ENCODE measurements at places on chromosomes 1 and 21.

DNA sequence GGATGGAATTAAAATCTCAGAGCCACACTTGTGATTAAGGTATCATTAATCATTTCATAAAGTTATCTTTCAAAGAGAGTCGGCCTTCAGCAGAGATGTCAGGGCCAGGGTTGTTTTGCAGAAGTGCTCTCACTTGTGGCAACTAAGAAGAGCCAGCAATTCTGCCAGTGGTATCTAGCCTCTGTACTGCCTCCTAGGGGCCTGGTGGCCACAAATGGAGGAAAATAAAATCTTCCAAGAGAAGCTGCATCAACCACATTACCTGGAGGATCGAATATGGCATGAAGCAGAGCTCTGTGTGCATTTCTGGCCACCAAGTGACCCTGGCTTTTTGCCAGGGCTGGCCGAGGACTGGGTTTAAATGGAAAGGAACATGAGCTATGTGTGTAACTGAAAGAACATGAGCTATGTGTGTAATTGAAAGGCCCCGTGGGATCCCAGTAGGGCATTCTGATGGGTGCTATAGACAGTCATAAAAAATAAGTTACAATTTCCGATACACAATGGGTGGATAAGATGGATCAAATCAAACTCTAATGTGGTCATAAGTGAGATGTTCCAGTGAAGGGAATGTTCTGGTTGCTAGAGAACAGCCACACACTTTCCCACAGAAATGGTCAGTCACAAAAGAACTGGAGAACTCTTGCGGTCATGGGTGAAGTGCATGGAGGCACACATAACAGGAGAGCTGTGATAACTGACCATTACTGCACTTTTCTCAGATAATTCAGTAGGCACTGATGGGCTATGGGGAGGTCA lies 335.8 kb downstream of the CAMTA1 start:
- DNase-seq, result no peak

GRCh38 chr1:211517006-211517405 lies 25.0 kb upstream of the RD3 start:
- DNase-seq, result no peak

DNA sequence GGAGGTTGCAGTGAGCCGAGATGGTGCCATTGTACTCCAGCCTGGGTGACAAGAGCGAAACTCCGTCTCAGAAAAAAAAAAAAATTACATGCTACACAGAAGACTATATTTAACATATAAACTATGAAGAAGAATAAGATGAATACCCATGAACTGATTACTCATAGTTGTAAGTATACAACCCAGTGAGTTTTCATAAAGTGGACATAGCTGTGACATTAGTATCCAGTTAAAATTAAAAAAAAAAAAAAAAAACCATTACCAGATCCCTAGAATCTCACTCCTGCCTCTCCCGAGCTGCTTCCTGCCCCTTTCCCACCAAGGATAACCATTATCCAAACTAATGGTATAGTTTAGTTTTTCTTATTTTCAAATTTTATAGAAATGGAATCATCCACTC lies 37.4 kb downstream of the UBE4B start:
- no peak for DNase-seq

GRCh38 chr1:156108664-156109241 lies 5.8 kb upstream of the LMNA start:
- DNase-seq, result no peak

GRCh38 chr1:208154679-208155642 lies 89.2 kb downstream of the PLXNA2 start:
- DNase-seq, result no peak

GRCh38 chr1:184684285-184685074 lies 70.2 kb downstream of the EDEM3 start:
- no peak for DNase-seq

GRCh38 chr1:169003864-169004516 lies 102.5 kb upstream of the ATP1B1 start:
- no peak for DNase-seq

- DNase-seq, result no peak
Observed at GRCh38 chr21:29209696-29210095, 79.3 kb downstream of the MAP3K7CL start.

DNA sequence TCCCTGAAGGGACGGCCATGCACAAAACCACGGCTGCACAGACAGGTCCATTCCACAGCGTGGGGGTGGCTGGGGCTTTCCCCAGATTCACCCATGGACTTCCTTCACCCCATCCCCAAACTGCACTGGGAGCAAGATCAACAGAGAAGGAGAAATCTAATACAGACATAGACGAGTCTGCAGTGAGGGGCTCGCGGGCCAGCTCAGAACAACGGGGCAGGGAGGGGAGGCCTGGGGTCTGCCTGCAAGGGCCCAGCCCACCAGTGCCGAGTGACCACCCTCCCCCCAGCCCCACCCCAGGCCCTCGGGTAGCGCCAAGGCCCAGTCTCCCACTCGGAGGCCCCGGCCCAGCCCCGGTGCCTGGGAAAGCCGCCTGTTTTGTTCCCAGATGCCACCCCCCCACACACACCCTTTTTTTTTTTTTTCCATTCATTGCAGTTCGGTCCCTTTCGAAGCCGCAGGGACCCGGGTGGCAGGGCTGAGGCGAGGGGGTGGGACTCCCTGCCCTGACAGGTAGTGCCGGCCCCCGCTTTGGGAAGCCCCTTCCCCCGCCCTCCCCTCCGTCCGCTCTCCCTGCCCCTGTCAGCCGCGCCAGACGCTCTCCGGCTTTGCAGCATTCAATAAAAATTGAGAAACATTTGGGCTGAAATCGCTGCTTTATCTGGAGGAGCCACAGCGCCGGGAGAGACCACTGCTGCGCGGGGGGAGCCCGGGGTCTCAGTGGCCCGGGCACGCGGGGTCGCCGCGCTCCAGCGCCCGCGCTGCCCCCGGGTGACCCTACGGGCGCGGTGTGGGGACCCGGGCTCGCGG lies 543 bp upstream of the EPHB2 start:
- no peak for DNase-seq

DNA sequence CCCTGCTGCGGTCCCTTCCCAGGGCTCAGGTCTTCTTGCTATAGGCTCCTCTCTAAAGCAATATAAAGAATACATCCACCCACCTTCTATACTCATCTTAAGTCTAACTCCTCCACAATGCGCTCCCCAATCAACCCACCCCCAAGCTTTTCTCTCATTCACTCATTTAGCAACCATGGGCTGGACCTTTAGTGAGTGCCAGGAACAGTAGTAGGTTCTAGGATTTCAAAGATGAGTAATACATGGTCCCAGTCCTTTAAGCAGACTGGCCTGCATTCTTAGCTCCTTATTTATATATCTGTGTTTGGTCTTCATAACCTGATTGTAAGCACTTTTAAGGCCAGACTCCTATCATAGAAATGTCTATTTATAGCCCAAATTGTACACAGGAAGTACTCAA lies 5.9 kb downstream of the CAMK1G start:
- no peak for DNase-seq

DNA sequence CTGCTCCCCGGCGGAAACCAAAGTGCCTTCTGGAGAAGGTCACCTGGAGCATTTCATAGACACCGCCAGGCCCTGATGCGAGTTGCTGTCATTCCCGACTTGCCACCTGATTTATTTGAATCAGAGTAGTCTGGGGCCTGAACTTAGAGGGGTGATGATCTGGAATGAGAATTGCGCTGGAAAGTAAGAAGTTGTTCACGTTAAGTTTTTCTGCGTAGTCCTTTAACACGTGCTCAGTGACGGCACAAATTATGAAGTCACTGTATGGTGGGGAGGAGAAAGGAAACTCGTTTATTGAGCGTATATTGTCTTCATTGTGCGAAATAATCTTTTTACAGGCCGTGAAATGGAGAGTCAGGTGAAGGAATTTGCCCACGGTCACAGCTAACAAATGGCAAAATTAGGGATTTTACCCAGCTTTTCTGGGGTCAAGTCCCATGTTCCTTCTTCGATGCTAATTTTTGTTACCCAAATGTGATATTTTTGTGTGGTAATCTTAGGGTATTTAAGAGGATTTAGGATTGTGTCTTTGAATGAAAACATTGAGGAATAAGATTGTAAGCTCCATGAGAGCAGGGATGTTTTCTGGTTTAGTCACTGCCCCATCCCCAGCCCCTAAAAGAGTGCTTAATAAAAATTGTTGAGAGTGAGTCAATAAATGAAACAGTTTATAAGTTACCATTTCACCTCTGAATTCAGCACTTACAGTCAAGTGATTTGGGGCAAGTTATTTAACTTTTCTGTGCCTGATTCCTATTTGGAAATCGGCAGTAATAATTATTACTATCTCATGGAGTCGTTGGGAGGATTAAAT lies 46.4 kb upstream of the NBL1 start:
- no peak for DNase-seq

DNA sequence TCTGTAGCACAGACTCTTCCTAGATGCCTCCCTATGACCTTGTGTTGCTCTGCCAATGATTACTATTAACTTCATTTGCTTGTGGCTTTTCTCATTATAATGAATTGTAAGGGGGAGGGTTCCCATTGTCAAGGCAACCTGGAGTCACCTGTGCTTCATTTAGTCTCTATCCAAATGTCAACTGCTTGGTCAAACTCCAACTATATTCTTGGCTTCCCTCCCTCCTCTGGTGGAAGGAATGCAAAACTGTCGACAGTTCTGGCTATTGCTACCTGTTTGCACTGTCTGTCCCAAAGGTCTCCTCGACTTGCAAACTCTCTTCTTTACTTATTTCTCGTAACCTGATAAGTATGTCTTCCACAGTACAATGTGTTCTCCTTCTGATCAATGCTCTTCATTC lies 100.3 kb downstream of the CACNA1E start:
- DNase-seq, result peak; percentile 63

DNA sequence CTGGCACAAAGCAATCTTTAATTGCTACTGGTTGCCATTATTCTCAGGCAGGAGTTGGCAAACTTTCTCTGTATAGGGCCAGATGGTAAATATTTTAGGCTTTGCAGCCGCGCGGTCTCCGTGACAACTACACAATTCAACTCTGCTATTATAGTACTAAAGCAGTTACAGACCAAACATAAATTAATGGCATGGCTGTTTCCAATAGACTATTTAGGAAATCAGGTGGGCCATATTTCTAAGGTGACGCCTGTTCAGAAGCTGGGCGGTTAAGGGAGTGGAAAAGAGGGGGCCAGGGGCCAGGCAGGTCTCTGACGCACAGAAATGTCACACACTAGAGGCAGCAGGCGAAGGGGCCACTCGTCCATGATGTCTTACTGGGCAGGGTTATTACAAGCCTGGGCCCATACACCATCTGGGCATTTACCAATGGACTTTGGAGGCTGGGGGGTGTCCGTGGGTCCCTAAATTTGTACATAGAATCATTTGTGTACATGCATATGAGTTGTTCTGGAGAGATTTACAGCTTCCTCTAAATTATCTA lies 80.1 kb downstream of the STUM start:
- no peak for DNase-seq

DNA sequence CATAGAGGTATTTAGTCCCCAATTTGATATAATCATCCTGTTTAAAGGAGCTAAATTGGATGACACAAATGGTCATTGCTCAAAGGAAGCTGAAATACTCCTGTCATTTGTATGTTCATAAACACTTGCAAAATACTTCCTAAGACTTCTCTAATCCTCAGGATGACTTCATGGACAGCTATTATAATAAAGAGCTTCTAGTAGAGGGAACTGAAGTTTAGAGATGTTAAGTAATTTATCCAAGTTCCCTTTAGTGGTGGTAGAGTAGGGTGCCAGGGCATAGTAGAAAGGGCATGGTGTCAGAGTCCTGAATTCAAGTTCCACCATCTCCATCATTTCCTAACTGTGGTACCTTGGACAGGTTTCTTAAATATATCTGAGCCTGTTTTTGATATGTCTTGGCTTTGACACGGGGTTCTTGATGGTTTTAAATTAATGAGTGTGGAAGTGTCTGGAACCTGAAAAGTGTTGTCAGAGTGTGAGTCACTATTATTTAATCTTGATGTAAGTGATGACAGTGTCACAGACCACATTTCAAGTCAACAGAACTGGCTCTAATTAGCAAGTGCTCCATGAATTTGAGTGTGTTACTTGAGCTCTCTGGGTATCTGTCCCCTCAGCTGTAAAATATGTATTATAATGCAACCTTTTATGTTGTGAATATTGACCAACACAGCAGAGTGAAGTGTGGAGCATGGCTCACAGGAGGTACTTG lies 12.1 kb upstream of the GBP6 start:
- no peak for DNase-seq

GRCh38 chr1:241688940-241689368 lies 36.9 kb downstream of the WDR64 start:
- no peak for DNase-seq

DNA sequence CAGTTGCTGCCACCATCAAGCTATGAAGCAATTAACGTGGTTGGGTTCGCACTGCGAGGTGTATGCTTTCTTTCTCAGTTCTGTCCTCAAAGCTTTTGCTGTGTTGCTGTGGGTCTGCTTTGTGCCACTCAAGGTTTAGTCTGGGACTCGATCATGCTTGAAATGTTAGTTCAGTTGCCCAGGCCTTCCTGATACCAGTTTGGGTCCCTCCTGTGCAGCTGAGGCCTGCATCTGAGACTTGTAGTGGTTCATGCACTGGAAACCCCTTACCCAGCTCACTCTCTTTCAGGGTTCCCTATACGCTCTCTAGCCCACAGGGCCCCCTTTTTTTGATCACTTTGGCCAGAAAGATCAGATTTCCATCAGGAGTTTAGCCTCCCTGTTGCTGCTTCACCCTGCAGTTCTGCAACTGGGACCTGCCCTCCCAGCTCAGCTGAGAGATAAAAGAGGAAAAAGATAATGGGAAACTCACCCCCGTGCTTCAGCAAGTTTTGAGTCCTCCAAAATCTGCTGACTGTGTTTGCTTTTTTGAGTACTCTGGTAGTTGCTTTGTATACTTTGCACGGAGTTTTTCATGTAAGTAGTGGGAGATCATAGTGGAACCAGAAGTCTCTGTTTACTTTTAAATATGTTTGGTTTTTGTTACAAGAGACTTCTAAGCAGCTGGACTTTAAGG lies 317.0 kb downstream of the HHAT start:
- no peak for DNase-seq

- DNase-seq, result no peak
Observed at GRCh38 chr21:43961382-43961909, 50.7 kb upstream of the TRAPPC10 start.

- DNase-seq, result no peak
Observed at GRCh38 chr1:19036041-19036812, 79.8 kb upstream of the IFFO2 start.

GRCh38 chr1:6350416-6351088 lies 43.0 kb downstream of the ACOT7 start:
- peak; percentile 58 for DNase-seq

GRCh38 chr21:42089093-42089631 lies 18.0 kb downstream of the UMODL1 start:
- DNase-seq, result no peak

DNA sequence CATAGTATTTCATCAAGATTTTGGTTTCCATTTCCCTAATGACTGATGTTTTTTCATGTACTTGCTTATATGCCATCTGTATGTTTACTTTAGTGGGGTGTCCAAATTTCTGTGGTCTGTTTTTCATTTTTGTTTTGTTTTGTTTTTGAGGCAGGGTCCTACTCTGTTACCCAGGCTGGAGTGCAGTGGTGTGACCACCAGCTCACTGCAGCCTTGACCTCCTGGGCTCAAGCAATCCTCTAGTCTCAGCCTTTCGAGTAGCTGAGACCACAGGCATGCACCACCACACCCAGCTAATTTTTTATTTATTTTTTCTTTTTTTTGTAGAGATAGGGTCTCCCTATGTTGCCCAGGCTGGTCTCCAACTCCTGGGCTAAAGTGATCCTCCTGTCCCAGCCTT lies 378.0 kb upstream of the VAMP3 start:
- DNase-seq, result no peak

- no peak for DNase-seq
Observed at GRCh38 chr1:57214951-57215575, 208.8 kb downstream of the DAB1 start.
